ENCODE measurements at places on chromosomes 12 and 14.
A peak's percentile ranks its signal among the peaks of the same experiment; 100 is the strongest.

- peak; percentile 61 for DNase-seq
These were observed 4.2 kb upstream of the GLRX5 start for GRCh38 chr14:95530473-95531276.

DNA sequence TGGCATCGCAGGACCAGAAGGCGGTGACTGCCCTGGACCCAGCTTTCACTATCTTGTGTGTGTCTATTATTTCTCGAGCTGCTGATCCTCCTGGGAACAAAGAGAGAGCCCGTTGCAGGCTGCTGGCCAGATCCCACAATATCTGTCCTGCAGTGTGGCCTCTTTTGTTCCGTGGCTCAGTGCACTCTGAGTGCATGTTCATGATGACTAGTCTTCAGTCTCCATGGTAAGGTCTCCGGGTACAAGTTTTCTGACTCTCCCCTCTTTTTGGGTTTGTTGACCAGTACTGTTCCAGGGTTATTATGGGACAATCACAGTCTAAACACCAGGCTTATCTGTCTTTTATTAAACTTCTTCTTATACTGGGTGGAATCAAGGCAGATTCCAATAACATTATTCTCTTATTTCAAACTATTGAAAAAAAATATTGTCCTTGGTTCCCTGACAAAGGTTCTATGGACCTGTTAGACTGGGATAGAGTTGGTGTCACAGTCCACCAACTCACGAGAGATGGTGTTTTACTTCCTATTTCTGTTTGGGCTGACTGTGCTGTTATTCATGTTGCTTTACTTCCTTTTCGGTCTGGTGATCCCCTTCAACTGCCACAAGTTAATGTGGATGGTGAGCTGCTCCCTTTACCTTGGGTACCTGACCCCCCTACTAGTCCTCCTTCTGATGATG is 192.9 kb upstream of the ALG10B start:
- no peak for DNase-seq

DNA sequence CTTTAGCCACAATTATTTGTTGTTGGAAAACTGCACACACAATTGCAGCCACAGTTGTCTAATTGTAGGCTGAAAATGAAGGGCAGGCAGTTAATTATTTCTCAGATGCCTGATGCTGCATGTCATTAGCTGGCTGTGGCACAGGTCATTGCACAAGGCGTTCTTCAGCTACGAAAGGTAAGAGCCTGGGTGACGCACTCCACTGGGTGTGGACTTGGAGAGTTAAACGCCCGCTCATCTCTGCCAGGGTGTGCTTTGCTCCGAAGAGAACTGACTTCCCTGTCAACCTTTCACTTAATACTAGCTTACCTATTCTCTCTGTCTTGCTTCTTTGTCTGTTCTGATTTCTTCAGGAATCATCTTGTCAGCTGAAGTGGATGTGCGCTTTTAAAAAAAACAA is 91.4 kb upstream of the CPM start:
- DNase-seq: peak; percentile 93

GRCh38 chr12:14416658-14417057 is 51.2 kb downstream of the ATF7IP start:
- DNase-seq: no peak

GRCh38 chr12:1855241-1855640 is 34.9 kb downstream of the LRTM2 start:
- DNase-seq: no peak

All from RWPE2 (cell line).